ENCODE measurements at places on chromosomes 3 and 15. TPM values are rescaled to one million over a fixed set of nuclear protein-coding genes. Genes with fewer than 3 reads are reported as not detected.

GRCh38 chr15:88022716-88023115 is 233.8 kb downstream of the NTRK3 start:
- no peak overlapping the region for H3K27ac ChIP-seq
- no peaks in the 10 kb centered on the region for H3K36me3 ChIP-seq
- no peaks in the 10 kb centered on the region for H3K4me1 ChIP-seq
- no peaks in the 10 kb centered on the region for H3K27me3 ChIP-seq
- no peak for DNase-seq

DNA sequence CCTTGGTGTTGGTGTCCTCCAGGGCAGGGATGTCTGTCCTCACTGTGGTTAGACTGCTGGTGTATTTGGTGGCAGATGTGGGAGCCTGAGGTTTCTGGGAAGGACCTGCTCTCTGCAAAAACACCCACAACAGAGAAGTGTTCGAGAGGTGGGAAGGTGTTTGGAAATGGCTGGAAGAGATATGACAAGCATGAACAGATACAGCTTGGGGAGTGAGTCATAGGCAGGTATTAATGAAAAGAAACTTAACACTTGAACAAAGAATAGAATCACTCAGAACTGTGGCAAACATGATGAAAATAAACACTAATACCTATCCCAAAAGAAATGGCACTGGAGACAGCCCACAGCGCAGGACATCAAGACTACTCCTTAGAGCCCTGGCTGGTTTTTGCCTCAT is 192.4 kb upstream of the RORA start:
- no peak overlapping the region for H3K4me3 ChIP-seq
- no peaks in the 10 kb centered on the region for H3K36me3 ChIP-seq
- no peak overlapping the region for H3K27ac ChIP-seq
- DNase-seq = no peak
- no peaks in the 10 kb centered on the region for H3K27me3 ChIP-seq

GRCh38 chr3:150771600-150771999 is 8.6 kb upstream of the SIAH2 start:
- no peak for DNase-seq
- no peaks in the 10 kb centered on the region for H3K36me3 ChIP-seq
- H3K27me3 ChIP-seq = no peaks in the 10 kb centered on the region
- no peak overlapping the region for H3K4me3 ChIP-seq
- no peaks in the 10 kb centered on the region for H3K4me1 ChIP-seq
- no peak overlapping the region for H3K27ac ChIP-seq

- H3K4me3 ChIP-seq = no peak overlapping the region
- DNase-seq = no peak
- no peak overlapping the region for H3K27ac ChIP-seq
- no peaks in the 10 kb centered on the region for H3K36me3 ChIP-seq
- H3K27me3 ChIP-seq = no peaks in the 10 kb centered on the region
Observed at GRCh38 chr15:88166082-88166993, 90.2 kb downstream of the NTRK3 start.

- no peaks in the 10 kb centered on the region for H3K36me3 ChIP-seq
- DNase-seq = no peak
- no peak overlapping the region for H3K4me3 ChIP-seq
- no peaks in the 10 kb centered on the region for H3K27me3 ChIP-seq
Observed at GRCh38 chr3:133506215-133506901, 67.1 kb upstream of the CDV3 start.

GRCh38 chr3:37562876-37563275 is 298.8 kb upstream of the CTDSPL start:
- H3K4me1 ChIP-seq = peaks cover 48% of the 10 kb centered on the region
- H3K27me3 ChIP-seq = no peaks in the 10 kb centered on the region
- H3K27ac ChIP-seq = no peak overlapping the region
- H3K36me3 ChIP-seq = no peaks in the 10 kb centered on the region

DNA sequence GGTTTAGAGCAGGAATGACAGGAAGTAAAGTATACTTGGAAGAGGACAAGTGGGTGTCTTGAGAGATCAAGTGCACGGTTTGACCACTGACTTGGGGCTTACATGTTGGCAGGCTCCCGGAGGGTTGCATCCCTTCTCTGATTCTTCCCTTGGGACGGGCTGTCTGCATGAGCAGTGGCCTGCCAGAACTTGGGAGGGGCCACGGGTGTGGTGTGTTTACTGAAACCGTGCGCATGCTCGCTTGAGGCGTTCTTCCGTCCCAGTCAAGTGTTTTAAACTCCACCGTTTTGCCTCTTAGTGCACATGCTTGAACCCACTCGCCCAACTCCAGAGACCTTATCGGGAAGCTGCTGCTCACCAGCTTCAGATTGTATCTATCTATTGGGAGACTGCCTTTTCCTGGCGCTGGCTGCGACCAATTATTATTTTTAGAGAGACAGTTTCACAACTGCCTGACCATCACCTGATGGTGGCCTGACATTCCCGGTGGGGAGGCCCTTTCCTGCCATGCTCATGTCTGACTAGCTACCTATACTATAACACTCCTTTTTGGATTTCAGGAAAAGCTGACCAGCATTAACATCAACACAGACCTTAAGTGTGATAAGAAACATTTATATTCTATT is 14.9 kb upstream of the C3orf22 start:
- H3K4me3 ChIP-seq = no peak overlapping the region
- H3K27ac ChIP-seq = no peak overlapping the region
- no peak for DNase-seq

- DNase-seq = peak; percentile 64
- H3K4me1 ChIP-seq = peaks cover 12% of the 10 kb centered on the region
- peak overlapping the region; percentile 47 for H3K4me3 ChIP-seq
- H3K36me3 ChIP-seq = no peaks in the 10 kb centered on the region
- peaks cover 5% of the 10 kb centered on the region for H3K27me3 ChIP-seq
Observed at GRCh38 chr3:194058189-194058571, 77.8 kb upstream of the HES1 start.

GRCh38 chr3:15305359-15305844 is 27.0 kb downstream of the SH3BP5 start:
- H3K36me3 ChIP-seq = peaks cover 22% of the 10 kb centered on the region
- no peaks in the 10 kb centered on the region for H3K27me3 ChIP-seq
- DNase-seq = no peak

DNA sequence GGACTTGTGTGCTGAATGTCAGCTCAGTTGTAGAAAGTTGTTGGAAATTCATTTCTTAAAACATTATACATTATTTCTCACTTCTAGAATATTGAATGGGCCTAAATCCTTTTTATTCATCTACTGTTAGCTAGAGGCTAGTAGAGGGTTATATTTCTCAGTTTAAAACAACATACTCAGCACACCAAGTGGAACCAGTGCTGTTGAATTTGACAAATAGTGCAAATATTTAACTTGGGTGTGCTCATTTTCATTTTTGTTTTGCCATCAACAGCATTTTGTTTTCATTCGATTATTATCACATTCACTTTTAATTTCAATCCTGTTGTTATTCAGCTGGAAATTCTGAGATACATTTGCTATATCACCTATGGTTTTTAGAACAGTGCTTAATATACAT is 269.4 kb upstream of the PEX5L start:
- H3K27me3 ChIP-seq = no peaks in the 10 kb centered on the region
- H3K4me1 ChIP-seq = no peaks in the 10 kb centered on the region
- H3K4me3 ChIP-seq = no peak overlapping the region

DNA sequence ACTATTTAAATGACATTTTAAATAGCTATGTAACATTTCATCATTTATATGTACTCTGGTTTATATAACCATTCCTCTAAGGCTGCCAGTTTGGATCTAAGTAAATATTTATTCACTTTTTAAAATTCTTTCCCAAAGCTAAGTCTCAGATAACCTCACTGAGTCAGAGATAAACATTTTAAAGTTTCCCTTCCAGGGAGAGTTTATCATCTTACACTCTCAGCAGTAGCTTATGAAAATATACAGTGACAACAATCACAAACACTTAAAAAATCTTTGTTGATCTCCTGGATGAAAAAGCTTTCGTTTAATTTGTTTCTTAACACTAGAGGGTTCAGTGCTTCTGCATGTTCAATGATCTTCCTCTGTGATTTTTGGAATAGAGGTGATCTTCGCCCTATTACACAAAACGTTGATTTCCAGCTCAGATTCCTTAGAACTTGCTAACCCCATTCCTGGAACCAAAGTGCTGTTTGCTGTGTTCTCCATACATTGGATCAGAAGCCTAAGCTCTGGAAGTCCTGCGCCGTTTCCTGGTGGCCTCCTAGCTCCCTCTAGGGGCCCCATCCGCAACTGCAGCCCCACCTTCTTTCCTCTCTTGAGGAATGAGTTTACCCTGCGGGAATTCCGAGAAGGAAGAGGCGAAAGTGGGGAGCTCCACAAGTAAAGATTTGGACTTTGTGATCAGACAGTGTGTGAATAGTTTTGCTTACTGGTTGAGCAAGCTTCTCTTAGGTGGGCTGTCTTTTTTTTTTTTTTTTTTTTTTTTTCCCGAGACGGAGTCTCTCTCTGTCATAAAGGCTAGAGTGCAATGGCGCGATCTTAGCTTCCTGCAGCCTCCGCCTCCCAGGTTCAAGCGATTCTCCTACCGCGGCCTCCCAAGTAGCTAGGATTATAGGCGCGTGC is 29.3 kb upstream of the SACM1L start:
- no peaks in the 10 kb centered on the region for H3K27me3 ChIP-seq
- H3K27ac ChIP-seq = no peak overlapping the region
- H3K4me3 ChIP-seq = no peak overlapping the region
- peak; percentile 75 for DNase-seq
- H3K36me3 ChIP-seq = no peaks in the 10 kb centered on the region

DNA sequence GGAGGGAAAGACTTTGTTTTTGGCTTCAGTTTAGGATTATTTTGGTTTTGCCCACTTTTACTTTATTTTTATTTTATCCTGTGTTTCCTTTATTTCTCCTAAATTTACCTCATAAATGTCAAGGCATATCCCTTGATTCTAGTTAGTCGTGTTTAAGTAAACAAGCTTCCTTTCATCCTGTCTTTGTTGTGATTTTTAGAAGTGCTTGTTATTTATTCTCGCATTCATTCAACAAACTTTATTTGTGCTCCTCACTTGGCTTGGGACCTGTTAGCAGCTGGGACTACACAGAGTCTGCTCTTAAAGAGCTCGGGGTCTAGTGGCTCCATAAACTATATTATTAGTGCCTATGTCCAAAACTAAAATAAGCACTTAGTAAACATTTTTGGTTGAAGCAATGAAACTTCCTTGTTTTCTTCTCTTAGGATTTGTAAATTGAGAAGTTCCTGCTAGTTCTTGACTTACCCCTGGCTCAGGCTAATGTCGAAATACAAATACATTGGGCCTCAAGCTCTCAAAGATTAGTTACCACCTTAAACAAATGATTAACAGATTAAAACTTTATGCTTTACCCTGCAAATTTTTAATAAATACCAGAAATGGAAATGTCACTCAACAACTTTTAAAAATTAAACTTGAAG is 19.0 kb upstream of the DMXL2 start:
- H3K4me3 ChIP-seq = no peak overlapping the region
- H3K27ac ChIP-seq = no peak overlapping the region
- DNase-seq = no peak
- no peaks in the 10 kb centered on the region for H3K27me3 ChIP-seq

DNA sequence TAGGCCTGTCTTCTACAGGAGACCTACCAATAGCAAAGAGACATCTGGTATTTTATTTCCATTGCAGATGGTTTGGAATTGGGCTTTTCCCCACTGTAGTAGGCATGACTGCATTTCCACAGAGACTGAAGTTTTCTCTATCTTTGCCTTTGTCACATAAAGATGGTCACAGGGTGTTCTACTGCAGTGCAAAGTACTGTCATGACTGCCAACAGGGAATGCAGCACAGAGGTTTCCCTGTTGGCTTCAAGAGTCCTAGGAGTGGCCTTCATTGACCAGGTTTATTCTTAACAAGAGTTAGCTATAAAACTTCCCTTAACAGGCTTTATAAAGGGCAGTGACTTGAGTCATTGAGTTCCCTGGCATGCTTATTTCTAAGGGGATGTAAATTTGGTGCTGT is 36.8 kb upstream of the TM4SF4 start:
- H3K4me1 ChIP-seq = no peaks in the 10 kb centered on the region
- H3K36me3 ChIP-seq = no peaks in the 10 kb centered on the region
- DNase-seq = no peak
- no peak overlapping the region for H3K27ac ChIP-seq
- no peaks in the 10 kb centered on the region for H3K27me3 ChIP-seq

HHLA2 gene
- not detected for total RNA-seq

KLHL40 gene
- 0.81 TPM for total RNA-seq

ALDH1L1 gene
- 44.3 TPM for total RNA-seq

IREB2 gene
- total RNA-seq = 34.1 TPM

ECE2 gene
- not detected for total RNA-seq

EHHADH gene
- total RNA-seq = 24.8 TPM

AADAC gene
- total RNA-seq = not detected

NEK10 gene
- total RNA-seq = 5.4 TPM
